ENCODE measurements at places on chromosomes 4 and X.

- DNase-seq: no peak
Observed at GRCh38 chrX:51569561-51569960, 49.2 kb downstream of the CENPVL3 start.

GRCh38 chr4:125547836-125548235 lies 233.1 kb downstream of the FAT4 start:
- DNase-seq: no peak

- no peak for DNase-seq
Observed at GRCh38 chr4:74219240-74219639, 61.3 kb downstream of the MTHFD2L start.

GRCh38 chr4:94451051-94451694 lies 569 bp upstream of the PDLIM5 start:
- no peak for DNase-seq

DNA sequence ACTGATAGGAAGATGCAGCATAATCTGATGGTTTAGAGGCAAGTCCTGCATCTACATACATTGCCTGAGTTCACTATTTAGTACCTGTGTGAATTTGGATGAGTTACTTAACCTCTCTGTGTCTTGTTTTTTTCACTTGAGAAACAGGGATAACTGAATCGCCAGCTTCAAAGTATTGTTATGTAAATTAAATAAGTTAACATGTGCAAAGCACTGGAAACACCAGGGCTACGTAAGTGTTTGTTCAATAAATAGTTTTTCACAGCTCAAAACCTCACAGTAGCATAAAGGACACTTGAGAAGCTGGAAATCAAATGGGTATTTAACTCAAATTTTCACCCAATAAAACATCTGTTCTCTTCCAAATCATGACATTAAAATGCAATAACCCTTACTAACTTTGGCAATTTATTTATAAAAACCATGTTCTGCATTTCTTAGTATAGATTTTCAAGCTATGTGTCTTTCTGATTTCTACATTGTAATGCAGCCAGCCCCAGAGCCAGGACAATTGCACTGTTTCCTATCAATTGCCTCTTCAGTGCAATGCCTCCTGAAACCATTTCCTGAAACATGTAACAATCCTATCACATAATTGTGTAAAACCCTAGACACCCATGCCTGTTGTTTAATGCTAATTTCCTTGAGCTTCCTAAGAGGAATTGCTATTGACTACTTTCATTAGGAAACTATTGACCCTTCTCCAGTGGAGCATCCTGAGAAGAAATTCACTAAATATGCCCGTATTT lies 177.1 kb downstream of the UNC5C start:
- no peak for DNase-seq

DNA sequence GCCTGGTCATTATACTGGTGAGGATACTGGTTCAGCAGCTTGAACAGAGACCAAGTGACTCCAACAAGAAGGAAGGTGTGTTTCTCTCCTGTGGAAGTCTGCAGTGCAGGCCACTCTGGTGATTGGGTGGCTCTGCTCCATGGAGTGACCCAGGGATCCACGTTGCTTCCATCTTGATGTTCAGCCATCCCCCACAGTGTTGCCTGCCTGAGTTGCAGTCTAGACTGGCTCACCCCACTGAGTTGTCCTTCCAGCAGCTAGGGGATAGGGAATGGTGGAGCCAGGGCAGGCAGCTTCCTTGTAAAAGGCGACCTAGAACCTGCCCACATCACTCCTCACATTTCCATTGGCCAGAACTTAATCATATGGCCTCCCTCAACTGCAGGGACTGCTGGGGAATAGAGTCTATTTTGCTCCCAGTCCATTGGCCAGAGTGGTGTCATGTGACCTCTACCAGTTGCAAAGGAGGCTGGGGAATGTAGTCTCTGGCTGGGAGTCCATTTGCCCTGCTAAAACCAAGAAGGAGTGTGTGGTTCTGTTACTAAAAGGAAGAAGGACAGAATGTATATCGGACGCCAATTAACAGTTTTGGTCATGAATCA lies 8.0 kb downstream of the MAN2B2 start:
- no peak for DNase-seq

- DNase-seq: no peak
Observed at GRCh38 chr4:40763228-40763716, 13.5 kb downstream of the NSUN7 start.

DNA sequence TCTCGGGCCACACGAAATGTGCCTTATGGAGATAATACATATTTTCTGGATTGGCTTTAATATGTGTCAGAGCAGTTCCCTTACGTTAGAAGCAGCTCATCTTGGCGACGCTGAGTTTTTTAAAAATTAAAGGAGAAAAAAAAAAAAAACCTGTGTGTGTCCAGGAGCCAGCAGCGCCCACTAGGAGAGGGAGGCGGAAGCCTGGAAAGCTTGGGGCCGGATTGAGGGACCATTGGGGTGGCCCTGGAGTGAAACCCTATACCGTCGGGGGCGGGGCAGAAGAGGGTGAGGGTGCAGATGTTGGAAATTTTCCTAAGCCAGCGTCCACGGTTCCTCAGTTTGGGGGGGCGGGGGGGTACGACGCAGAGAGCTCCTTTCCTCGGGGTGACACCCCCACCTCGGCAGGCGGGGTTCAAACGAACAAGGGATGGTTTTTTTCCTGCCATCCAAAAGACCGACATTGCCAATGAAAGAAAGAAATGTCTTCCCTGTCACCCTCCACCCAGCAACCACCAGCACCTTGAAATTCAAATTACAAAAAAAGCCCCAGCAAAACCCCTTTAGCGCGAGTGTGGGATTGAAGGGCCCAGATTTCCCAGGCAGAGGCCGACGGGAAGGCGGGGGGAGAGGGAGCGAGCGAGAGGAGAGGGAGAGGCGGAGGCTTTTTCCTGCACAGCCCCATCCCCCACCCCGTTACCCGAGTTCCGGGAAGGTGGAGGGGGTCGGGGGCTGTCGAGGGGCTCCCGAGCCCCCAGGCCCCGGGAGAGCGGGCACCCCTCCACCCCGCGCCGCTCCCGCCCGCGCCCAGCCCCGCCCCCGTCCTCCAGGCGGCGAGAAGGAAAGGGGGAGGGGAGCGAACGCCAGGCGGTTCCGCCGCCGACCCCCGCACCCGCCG lies 859 bp downstream of the SMARCA1 start:
- DNase-seq: no peak

DNA sequence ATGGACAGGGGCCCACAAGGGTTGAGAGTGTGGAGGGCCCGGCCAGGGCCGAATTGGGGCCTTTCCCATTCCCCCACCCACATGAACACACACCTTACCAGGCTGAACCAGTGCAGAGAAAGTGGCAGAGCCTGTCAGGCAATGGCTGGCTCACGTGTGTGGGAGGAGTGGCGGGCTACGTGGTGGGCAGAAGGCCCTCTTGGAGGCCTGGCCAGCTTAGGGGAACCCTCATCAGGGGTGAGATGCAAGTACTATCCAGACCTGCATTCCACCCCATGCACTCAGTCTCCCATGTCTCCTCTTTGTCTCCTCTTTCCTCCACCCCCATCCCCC lies 965 bp downstream of the TCEAL4 start:
- no peak for DNase-seq

DNA sequence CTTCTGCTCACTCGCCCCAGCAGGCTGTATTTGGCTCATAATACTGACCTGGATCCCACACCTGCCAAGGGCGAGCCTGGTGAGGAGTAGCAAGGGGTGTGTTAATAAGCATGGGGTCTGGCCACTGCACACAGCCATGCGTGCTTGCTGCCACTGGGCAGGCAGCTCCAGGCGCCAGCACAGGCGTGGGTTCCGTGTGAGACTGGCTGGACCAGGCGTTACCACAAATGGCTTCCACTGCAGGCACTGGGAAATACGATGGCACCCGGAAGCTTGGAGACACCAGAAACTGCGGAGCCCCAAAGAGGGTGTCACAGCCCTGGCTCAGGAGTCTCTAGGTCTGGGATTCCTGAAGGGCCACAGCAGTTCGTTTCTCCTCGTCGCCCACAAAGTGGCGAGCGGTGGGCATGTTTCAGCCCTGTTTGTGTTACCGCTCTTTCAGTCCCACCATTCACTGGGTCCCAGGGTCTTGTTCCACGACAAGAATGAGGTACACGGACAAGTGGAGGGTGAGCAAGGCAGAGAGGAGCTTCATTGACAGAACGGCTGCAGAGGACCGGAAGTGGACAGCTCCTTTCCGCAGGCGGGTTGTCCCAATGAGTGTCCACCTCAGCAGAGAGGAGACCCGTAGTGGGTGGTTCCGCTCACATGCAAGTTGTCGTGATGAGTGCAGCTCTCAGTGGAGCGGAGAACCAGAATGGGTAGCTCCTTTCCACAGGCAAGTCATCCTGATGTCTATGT lies 428.9 kb downstream of the EPHA5 start:
- DNase-seq: no peak

GRCh38 chrX:150770623-150771022 lies 77.4 kb downstream of the MTMR1 start:
- DNase-seq: no peak

DNA sequence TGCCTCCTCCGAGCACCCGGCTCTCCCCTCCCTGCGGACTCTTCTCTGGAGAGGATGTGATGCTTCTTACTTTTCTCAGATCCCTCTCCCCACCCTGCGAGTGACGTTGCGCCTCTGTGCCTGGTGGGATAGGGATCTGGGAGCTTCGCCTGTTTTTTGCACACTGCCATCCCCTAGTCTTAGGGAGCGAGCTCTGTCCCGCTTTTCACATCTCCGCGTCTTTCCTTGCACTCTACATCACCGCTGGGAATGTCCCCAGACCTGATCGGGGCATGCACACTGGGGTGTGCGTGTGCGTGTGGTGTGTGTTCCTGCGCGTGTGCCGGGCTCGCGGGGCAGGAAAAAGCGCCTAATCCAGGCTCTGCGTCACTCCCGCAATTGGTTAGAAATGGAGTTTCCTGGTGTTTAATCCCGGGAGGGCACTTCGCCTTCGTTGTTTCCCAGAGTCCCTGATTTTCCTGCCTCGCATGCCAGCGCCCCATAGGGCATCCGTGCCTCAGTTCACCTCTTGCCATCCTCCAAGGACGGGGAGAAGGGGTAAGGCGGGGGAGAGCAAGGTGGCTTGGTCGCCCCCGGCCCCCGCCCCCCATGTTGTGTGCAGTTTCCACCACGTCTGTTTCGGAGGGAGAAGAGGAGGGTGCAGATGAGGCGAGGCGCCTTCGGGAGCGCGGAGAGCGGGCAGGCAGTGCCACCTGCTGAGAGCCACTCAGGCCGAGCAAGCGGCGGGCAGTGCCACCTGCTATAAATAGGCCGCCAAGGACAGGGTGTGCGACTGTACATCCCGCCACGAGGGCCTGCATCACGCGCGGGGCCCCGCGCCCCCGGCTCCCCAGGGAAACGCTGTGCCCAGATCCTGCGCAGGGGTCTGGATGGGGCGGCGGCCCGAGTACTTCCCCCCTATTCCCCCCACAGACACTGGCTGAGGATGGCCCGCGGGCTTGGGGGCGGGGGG lies 759 bp upstream of the TBC1D1 start:
- DNase-seq: peak; percentile 4

DNA sequence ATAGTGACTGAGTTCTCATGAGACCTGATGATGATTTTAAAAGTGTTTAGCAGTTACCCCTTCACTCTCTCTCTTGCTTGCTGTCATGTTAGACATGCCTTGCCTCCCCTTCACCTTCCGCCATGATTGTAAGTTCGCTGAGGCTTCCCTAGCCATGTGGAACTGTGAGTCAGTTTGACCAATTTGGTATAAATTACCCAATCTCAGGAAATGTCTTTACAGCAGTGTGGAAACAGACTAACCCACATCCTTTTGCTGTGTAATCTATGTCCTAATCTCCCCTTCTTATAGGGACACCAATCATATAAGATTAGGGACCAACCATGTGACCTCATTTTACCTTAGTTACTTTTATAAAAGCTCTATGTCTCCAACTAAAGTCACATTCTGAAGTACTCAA lies 677.8 kb downstream of the ADGRL3 start:
- no peak for DNase-seq

DNA sequence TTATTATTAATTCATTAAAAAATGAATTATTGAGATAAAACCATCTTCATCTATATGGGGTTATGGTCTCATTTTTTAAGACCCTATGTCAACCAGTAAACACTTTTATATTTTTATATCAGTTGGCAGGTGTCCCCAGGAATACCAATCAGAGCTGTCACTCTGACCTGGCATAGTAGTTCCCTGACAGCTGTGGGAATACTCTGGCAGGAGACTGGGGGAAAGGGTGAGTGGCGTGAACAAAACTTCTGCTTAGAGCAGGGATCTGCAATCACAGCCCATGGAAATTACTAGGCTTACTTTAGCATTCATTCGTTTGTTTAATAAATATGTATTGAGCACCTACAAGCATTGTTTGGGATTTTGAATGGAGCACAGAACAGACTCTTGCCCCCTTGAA lies 254.1 kb upstream of the KLF3 start:
- no peak for DNase-seq

DNA sequence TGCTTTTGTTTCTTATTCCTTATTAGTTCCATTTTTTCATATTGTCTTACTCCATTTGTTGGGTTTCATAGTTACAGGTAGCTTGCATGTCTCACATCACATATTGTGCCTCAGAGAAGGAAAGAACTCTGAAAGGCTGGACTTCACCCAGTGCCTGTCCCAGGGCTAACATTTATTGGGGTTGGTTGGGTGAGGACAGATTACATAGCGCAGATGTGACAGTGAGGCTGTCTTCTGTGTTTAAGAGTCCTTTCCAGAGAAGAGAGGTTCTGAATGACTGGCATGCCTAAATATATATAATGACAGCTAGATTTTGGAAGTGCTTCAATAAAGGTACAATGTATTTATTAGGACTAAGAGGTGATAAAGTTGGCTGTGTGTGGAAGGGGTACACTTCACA lies 2.7 kb downstream of the ZNF330 start:
- DNase-seq: no peak

DNA sequence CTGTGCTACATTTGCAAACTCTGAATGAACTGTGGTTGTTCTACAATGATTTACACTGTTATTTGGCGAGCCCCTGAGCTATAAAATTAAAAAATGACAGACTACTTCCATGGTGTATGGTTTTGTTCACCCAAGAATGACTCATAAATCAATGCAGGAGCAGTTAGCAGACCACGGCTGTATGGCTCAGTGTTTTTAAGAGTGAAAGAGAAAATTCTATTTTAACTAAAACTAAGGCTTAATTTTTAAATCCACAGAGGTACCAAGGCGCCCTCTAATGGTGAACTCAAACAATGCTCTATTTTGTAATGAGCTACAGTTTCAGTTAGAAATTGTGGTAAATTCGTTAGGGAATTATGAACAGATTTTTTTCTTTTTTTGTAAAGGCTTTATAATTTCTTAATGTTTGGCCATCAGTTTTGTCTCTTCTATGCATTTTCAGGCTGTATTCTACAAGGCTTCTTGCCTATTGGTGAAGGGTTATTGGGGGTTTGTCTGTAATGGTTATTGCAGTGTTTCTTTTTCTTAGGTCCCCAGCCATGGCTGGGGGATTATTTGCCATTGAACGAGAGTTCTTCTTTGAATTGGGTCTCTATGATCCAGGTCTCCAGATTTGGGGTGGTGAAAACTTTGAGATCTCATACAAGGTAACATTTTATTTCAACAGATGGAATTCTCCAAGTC lies 32.5 kb downstream of the HMGB2 start:
- no peak for DNase-seq

- no peak for DNase-seq
Observed at GRCh38 chr4:2823301-2823670, 20.4 kb upstream of the ADD1 start.
